ENCODE measurements at places on chromosomes 6 and 20. TPM values are rescaled to one million over a fixed set of nuclear protein-coding genes. Genes with fewer than 3 reads are reported as not detected.

Gene LY6G6F
- not detected for total RNA-seq

Gene BTNL2
- total RNA-seq: not detected

Gene JPH2
- total RNA-seq: 0.37 TPM

Gene BPIFA1
- not detected for total RNA-seq

Gene HLA-DQA1
- total RNA-seq: 0.40 TPM

Gene TMEM217
- 1.8 TPM for total RNA-seq

Gene SLC12A5
- total RNA-seq: 0.06 TPM

Gene SLC22A2
- total RNA-seq: 0.13 TPM

Gene OPRM1
- total RNA-seq: not detected

Gene TBX18
- 31.6 TPM for total RNA-seq

Gene B3GAT2
- total RNA-seq: not detected

Gene GTSF1L
- total RNA-seq: not detected

Gene VAPB
- total RNA-seq: 22.5 TPM

Gene RHAG
- not detected for total RNA-seq

Gene RSPH9
- total RNA-seq: 0.40 TPM

Gene TMEM244
- not detected for total RNA-seq

Gene OXT
- not detected for total RNA-seq

Gene GRM1
- 0.13 TPM for total RNA-seq
